BJ (cell line): ENCODE measurements at places on chromosomes 6 and 20.

DNA sequence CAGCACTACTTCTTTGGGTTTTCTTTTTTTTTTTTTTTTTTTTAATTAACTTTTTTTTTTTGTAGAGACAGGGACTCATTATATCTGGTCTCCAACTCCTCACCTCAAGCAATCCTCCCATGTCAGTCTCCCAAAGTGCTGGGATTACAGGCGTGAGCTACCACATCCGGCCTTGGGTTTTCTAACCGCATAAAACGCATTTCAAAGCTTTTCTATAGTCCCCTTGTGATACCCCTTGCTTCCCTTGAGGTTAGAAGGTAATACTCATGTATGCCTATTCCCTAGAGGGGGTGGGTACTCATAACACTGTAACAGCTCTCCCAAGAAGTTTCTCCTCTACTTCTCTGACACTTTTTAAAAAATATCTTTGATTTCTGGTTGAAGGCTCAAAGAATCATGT, 23.9 kb upstream of the ASCC3 start:
- no peak for DNase-seq

DNA sequence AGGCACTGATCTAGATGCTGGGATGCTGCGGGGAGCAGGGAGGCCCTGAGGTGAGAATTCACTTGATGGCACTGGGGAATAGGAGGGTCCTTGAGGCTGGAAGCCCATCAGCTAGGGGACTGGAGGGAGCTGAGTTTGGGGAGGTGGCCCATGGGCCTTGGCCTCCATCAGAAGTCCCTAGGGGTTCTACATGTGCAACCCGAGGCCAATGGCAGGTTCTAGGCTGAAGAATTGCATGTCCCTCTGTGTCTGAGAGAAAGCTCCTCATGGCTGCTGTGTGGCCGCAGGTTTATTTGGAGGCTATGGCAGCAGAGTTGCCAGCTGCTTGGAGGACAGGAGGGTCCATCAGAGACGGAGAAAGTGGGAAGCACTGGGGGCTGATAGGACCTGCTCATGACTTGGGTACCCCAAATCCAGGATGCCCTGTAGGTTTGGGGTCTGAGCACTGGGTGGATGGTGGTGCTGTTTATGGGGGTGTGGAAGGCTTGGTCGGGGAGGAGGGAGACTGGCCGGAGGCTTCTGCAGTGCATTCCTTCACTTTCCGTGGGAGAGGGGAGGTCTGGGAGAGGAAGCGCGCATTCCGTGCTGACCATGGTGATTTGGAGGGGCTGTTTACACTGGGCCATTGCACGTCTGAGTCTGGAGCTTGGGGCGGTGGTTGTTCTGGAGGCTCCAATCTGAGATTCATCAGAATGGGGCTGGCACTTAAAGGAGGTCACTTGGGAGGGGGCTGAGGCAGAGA, 24.8 kb upstream of the PHACTR3 start:
- no peak for DNase-seq

DNA sequence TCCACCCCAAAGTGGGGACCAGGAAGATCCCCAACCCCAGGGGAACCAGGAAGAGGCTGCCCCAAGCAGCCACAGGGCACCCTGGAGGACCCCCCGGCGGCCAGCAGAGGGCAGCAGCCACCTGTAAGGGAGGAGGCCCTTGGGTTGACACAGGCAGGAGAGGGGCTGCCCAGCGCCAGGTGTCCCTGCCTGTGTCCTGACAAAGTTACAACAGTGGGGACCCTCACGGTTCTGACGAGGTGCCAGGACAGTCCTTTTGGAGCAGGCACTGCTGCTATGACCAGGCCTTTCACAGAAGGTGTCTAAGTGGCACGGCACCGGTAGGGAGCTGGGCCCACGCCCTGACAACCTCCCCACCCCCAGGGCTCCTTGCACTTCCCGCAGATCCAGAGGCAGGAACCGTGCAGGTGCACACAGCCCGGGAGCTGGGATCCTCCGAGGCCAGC, 176.7 kb downstream of the BMP7 start:
- DNase-seq: no peak

- DNase-seq: no peak
Observed at GRCh38 chr6:29537714-29538403, 21.7 kb downstream of the UBD start.

DNA sequence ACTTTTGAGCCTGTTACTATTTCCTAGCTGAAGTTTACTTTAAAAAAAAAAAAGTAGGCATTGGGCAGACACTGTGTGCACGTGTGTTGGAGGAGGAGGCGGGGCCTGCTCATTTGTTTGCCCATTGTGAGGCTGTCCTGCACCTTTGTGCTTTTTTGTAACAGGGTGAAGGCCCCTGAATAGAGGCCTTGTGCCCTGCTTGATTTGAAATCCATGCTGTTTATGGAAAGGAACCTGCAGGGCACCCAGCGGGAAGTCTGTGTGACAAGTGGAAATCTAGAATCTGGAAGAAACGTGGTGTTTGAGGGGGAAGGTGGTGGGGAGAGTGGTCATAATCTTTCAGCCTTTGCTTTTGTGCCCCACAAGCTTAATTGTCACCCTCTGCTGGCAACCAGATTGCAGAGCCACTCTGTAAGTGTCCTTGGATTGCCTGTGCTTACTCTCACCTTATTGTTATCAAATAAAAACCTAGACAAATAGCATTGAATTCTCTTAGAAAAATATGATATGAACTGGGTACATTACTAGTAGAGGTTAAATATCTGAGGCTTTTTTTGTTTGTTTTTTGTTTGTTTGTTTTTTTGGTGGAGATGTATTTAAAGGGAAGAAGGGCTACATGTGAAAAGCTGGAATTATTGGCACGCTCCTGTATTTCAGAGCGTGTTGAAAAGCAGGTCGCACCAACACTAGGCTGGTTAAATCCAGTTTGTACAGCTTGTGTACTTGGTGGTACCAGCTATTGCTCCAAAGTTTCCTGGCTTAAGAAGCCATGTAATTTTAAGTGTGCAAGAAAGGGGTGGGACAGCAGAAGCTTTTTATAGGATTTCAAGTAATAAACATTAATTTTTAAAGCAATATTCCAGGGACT, 156.3 kb downstream of the ARID1B start:
- no peak for DNase-seq

GRCh38 chr20:41316051-41316450, 1.5 kb downstream of the ZHX3 start:
- DNase-seq: no peak

GRCh38 chr6:24080711-24081110, 45.3 kb upstream of the NRSN1 start:
- DNase-seq: no peak

GRCh38 chr6:167811442-167812087, 15.1 kb upstream of the AFDN start:
- no peak for DNase-seq

GRCh38 chr20:50039706-50040431, 57.1 kb downstream of the SNAI1 start:
- DNase-seq: no peak

DNA sequence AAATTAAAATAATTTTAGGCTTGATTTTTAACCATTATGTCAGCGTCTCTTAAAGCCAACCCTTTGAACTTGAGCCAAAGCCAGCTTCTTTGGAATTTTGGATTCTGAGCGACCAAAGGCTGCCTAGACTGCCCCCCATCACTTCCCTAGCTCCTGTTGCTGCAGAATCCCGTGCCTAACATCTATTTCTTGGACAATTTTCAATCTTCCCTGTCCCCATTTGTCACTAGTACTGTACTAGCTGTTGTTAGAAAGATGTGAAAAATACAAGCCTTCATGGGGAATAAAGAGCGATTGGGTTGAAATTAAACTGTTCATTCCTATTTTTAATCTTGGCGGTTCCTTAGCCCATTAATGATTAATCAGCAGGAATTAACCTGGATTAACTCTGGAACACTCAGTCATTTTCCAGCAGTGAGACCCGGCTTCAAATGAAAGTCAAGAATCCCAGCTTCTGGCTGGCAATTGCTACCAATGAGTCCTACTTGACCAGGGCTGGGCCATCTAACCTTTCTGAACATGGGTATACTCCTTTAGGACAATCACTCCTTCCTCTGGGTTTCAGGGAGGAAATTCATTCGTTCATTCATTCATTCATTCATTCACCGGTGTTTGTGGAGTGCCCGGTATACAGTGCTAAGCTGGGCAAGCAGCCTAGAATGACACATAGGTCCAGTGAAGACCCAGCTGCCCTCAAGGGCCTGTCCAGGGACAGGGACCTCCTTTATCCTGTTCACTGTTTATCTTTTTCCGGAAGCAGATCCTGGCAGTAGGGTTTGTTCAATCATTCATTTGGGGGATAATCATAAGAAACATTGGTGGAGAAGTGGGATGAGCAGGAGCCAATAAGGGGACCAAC, 1.4 kb upstream of the RRBP1 start:
- DNase-seq: no peak

GRCh38 chr6:156718647-156719394, 58.4 kb upstream of the ARID1B start:
- DNase-seq: no peak

GRCh38 chr6:38933426-38933825, 115.2 kb upstream of the GLP1R start:
- no peak for DNase-seq

GRCh38 chr6:167210375-167211294, 52.9 kb upstream of the GPR31 start:
- no peak for DNase-seq

DNA sequence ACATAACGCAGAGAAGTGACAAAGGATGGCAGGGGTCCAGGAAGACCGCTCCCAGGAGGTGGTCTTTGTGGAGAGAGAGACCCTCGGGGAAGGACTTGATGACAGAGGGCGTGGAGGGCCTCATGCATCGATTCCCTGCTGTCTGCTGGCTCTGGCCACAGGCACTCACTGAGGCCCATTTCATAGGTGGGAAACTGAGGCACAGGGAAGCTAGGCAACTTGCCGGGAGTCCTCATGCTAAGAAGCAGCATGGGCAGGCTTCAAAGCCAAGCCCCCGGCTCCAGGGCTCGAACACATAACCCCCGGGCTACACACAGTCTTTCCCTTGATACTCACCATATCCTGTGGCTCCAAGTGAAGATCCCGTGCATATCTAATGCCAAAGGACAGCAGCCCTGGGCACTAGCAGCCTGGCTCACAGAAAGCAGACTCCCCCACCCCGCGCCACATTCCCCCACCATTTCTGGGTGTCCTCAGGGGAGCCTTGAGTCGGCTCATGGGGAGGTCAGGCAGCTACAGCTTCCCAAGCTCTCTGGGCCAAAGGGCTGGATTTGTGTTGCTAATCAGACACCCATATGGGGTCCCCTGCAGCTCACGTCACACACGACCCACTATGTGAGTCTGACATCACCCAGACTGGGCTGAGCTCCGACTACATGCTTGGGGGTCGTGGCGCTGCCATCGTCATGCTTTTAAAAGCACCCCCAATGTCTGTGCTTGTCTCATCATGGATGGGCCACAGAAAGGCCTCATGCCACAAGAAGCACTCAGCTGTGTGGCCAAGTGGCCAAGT, 130.9 kb upstream of the PMEPA1 start:
- DNase-seq: no peak
